ENCODE measurements at places on chromosomes 11 and 22.
A peak's percentile ranks its signal among the peaks of the same experiment; 100 is the strongest.

DNA sequence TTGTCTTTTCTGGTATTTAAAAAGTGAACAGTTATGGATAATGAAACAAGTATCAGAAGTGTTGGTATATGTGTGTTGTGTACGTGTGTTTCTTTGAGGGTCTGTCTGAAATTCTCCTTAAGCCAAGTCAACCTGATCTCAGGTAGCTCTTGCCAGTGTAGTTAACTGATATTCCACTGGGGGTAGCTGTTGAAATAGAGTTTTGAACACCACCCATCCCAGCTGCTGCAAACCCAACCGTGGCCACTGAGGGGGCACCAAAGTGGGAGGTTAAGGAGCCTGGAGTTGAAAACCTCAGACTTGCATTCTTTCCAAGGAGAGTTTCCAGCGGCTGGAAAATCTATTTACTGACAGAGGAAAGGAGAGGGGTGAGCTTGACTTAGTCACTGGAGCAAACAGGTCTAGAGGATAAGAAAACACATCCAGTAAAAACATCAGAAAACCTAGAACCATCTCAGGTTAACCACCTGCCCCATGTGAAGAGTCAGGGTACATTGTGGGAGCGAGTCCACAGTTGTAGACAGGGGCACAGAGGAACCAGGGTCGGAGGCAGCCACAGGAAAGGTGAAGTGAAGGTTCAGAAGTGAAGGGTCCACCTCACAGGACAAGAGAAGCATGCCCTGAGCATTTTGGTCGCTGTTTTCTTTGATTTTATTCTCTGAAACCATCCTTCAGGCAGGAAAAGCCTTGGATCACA is 8.8 kb upstream of the CUL5 start:
- no peaks in the 10 kb centered on the region for H3K36me3 ChIP-seq
- no peak overlapping the region for H3K27ac ChIP-seq
- no peak for DNase-seq
- no peak overlapping the region for H3K4me3 ChIP-seq
- H3K27me3 ChIP-seq = no peaks in the 10 kb centered on the region

- no peak for DNase-seq
- no peak overlapping the region for H3K27ac ChIP-seq
- H3K4me3 ChIP-seq = no peak overlapping the region
- no peaks in the 10 kb centered on the region for H3K27me3 ChIP-seq
- H3K4me1 ChIP-seq = no peaks in the 10 kb centered on the region
Measured at GRCh38 chr22:28600546-28601143, 79.0 kb downstream of the TTC28 start.

- no peak overlapping the region for H3K27ac ChIP-seq
- DNase-seq = no peak
- H3K36me3 ChIP-seq = no peaks in the 10 kb centered on the region
- peaks cover 6% of the 10 kb centered on the region for H3K4me1 ChIP-seq
Measured at GRCh38 chr11:130490682-130491449, 42.4 kb downstream of the ADAMTS15 start.

GRCh38 chr11:110468121-110468520 is 38.4 kb downstream of the FDX1 start:
- peaks cover 8% of the 10 kb centered on the region for H3K4me1 ChIP-seq
- peaks cover 12% of the 10 kb centered on the region for H3K36me3 ChIP-seq
- no peak overlapping the region for H3K4me3 ChIP-seq
- no peak for DNase-seq
- no peaks in the 10 kb centered on the region for H3K27me3 ChIP-seq

DNA sequence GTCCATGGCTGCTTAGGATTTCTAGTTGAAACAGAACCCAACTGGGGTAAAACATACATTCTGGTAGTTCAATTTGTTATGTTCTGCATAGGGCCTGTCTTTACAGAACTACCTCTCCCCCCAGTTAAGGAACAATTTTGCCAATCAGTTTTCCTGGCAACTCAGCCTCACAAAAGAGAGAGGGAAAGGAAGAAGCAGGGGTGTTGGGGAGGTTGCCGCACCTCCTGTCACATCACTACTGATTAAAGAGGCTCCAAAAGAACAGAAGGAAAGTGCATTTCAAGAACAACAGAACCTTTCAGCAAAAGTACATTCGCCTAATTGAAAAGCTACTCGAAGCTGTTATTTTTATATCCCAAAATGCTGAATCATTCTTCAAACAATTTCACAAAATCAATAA is 217.6 kb downstream of the CADM1 start:
- no peak overlapping the region for H3K4me3 ChIP-seq
- no peaks in the 10 kb centered on the region for H3K4me1 ChIP-seq
- no peaks in the 10 kb centered on the region for H3K36me3 ChIP-seq
- H3K27ac ChIP-seq = no peak overlapping the region
- no peaks in the 10 kb centered on the region for H3K27me3 ChIP-seq
- no peak for DNase-seq

DNA sequence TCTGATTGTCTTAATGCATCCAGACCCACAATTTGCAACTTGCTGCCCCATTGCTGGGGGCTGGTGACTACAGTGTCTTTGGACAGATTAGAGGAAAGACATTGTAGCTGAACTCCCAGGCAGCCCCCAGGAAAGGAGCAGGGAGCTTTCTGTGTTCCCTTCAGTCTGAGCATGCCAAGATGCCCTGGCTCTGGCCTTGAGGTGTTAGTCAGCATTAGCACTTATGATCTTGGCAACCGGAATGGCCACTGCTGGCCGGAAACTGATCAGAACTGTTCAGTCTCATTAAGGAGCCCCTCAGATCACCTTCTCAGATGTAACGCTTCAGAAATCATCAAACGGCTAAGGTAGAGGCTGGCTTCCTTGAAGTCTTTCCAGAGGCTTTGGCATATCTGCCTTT is 195.2 kb downstream of the NAV2 start:
- H3K4me1 ChIP-seq = peaks cover 10% of the 10 kb centered on the region
- H3K4me3 ChIP-seq = no peak overlapping the region
- H3K27ac ChIP-seq = no peak overlapping the region
- H3K27me3 ChIP-seq = no peaks in the 10 kb centered on the region
- DNase-seq = no peak

- H3K36me3 ChIP-seq = no peaks in the 10 kb centered on the region
- H3K27ac ChIP-seq = no peak overlapping the region
- no peaks in the 10 kb centered on the region for H3K27me3 ChIP-seq
- H3K4me3 ChIP-seq = no peak overlapping the region
- no peak for DNase-seq
Measured at GRCh38 chr11:107996006-107996776, 12.5 kb upstream of the CUL5 start.

DNA sequence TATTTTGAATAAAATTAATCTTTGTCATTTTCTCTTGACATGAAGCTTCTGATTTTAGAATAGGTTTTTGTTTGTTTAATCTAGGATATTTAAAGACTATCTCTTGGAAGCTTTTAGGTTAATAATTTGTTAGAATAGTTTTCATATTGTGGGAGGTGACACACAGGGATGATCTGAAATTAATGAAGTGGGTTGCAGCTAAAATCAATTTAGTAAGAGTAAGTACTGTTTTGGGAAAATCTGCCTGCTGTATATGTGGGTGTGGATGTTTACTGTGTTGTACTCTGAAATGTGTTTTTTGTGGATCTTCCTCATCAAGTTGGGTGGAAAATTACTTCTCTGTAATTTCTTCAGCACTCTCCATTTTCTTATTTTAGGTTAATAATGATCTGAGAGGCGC is 67.3 kb downstream of the BID start:
- peak overlapping the region; percentile 75 for H3K27ac ChIP-seq
- H3K4me1 ChIP-seq = peaks cover 16% of the 10 kb centered on the region
- no peak for DNase-seq

- H3K4me1 ChIP-seq = peaks cover 36% of the 10 kb centered on the region
- no peaks in the 10 kb centered on the region for H3K27me3 ChIP-seq
- peak within 1 kb of the TSS; percentile 92 for H3K27ac ChIP-seq
- DNase-seq = peak; percentile 78
Measured at GRCh38 chr22:20131597-20131858, at the start of gene ZDHHC8. ZDHHC8 (plus strand) TSS chr22:20131804; CDS start chr22:20131948, 144 bp downstream.

DNA sequence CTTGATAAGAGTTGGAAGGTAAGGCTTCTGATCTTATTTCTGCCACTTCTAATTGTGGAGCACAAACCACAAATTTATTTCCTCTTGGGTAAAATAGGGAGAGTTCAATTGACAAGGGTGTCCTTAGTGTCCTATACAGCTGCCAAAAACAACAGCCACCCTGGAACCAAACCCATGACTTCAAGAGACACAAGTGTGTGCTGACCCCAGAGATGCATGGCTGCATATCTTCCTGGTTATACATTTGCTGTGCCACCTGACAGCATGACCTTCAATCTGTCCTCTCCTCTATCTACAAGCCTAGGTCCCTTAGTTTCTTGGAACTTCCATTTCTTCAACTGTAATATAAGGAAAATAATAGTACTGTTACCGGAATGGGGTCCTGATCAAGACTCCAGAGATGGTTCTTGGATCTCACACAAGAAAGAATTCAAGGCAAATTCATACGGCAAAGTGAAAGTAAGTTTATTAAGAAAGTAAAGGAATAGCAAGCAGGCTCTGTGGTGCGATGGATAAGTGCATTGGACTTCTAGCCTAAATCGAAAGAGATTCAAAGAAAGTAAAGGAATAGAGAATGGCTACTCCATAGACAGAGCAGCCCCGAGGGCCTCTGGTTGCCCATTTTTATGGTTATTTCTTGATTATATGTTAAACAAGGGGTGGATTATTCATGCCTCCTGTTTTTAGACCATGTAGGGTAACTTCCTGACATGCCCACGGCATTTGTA is 15.5 kb upstream of the TMEM123 start:
- no peak overlapping the region for H3K4me3 ChIP-seq
- no peak overlapping the region for H3K27ac ChIP-seq
- H3K27me3 ChIP-seq = no peaks in the 10 kb centered on the region
- no peak for DNase-seq

DNA sequence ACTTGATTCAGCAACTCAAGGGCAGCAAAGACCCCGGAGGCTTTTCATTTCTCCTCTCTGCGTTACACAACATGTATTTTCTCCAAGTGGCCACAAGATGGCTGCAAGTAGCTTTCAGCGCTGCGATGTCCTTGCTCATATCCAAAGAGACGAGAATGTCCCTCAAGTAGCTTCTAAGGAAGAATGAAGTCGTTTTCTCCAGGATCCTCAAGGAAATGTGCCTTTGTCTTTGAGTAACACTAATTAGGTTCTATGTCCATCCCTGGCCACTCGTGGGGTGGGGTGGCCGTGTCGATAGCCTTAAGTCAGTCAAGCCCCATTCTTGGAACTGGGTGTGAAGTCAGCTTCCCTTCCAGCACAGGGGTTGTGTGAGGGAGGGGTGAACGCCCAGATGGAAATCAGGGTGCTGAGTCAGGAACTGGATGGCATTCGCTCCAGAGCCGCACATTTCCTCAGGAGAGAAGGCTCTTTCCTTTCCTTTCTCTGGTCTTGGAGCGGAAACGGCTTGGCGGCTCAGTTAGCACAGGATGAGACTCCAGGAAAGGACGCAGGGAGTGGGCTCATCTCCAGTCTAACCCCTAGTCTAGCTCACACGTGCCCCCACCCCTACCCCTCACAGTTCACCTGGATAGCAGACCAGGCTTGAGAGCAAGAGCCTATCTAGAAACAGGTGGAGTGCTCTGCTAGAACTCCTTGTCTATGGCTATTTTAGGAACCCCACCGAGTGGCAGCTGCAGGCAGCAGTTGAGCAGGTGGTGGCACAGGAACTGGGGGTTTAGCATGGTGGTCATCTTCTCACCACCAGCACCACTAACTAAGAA is 44.3 kb downstream of the NNMT start:
- peak; percentile 63 for DNase-seq
- peak overlapping the region; percentile 28 for H3K4me3 ChIP-seq
- peak overlapping the region; percentile 48 for H3K27ac ChIP-seq
- H3K36me3 ChIP-seq = no peaks in the 10 kb centered on the region
- H3K4me1 ChIP-seq = peaks cover 7% of the 10 kb centered on the region

GRCh38 chr11:84264066-84264465 is 977.9 kb upstream of the CCDC90B start:
- DNase-seq = no peak
- H3K27me3 ChIP-seq = no peaks in the 10 kb centered on the region
- no peak overlapping the region for H3K27ac ChIP-seq
- no peaks in the 10 kb centered on the region for H3K36me3 ChIP-seq
- H3K4me1 ChIP-seq = no peaks in the 10 kb centered on the region

- no peak overlapping the region for H3K4me3 ChIP-seq
- DNase-seq = no peak
- H3K4me1 ChIP-seq = peaks cover 6% of the 10 kb centered on the region
- H3K27ac ChIP-seq = no peak overlapping the region
Measured at GRCh38 chr11:117841551-117842031, 17.0 kb upstream of the FXYD2 start.

DNA sequence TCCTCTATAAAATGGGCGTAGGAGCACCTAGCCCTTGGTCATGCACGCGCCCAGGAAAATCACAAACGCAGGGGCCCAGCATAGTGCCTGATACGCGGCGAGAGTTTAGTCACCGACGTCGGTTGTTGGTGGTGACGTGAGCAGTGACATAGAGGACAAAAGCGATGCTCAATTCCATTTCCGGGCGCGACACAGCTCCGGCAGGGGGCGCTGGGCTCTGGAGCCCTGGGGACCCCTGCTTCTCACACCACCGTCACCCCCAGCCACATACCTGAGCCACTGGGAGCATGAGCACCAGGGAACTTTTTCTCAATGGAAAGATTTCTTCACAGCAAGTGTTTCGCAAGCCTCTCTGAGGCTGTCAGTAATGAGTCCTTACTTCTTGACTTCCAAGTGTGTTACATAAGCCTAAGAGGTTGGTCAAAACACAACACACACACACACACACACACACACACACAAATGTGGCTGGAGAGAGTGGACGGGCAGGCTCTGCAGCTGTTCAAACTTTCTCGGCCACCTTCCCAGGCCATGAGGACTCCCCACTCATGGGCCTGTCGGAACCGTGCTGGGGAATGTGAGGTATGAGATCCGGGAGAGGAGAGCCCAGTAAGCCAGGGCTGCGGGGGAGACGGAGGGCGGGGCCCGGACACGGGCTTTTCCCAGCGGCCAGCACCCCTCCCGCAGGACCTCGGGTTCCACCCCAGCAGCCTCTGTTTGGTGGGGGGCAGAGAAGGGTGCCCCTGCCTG is 36.9 kb upstream of the LINC01488 start:
- H3K4me3 ChIP-seq = peak overlapping the region; percentile 47
- no peaks in the 10 kb centered on the region for H3K36me3 ChIP-seq
- H3K4me1 ChIP-seq = peaks cover 54% of the 10 kb centered on the region
- DNase-seq = peak; percentile 91
- no peaks in the 10 kb centered on the region for H3K27me3 ChIP-seq

DNA sequence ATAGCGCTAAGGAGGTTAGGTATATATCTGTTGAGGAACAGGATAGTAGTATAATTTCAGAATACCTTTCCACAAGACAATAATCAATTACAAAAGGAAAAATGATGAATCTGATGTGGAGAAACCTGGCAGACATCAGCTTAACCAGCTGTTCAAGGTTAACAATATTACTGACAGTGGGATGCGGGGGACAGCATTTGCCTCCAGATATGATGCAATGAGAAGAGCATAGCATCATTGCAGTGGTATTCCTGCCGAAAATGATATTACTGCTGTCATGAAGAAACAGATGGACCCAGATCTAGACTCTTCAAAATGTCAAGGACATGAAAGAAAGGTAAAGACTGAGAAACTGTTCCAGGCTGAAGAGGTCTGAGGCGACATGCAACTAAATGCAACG is 49.7 kb downstream of the RBFOX2 start:
- no peak overlapping the region for H3K27ac ChIP-seq
- DNase-seq = no peak
- no peaks in the 10 kb centered on the region for H3K36me3 ChIP-seq
- H3K4me1 ChIP-seq = peaks cover 12% of the 10 kb centered on the region
- no peaks in the 10 kb centered on the region for H3K27me3 ChIP-seq

- no peaks in the 10 kb centered on the region for H3K27me3 ChIP-seq
- H3K4me3 ChIP-seq = no peak overlapping the region
- no peak for DNase-seq
- peaks cover 57% of the 10 kb centered on the region for H3K36me3 ChIP-seq
- no peak overlapping the region for H3K27ac ChIP-seq
Measured at GRCh38 chr11:57422669-57423068, 4.3 kb downstream of the SLC43A3 start.
